ENCODE measurements at places on chromosomes 3 and 15. TPM values are rescaled to one million over a fixed set of nuclear protein-coding genes. Genes with fewer than 3 reads are reported as not detected.

DNA sequence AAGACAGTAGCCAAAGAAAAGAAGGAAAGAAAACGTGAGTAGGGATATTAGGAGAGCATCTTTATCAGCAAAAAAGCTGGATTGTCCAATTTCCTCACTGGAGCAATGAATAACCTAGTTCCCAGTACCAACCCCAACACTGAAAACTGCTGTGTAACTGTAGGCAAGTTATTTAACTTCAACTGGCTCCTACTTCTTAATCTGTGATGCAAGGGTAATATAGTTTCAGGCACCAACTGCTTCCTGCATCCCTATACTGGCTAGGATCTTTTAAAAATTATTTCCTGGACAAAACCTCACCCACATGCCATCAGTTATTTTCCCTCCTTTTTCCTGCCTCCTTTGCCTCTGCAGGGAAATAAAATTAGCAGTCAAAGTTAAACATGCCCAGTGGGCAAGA, 59.6 kb downstream of the ZBTB20 start:
- no peak for DNase-seq

DNA sequence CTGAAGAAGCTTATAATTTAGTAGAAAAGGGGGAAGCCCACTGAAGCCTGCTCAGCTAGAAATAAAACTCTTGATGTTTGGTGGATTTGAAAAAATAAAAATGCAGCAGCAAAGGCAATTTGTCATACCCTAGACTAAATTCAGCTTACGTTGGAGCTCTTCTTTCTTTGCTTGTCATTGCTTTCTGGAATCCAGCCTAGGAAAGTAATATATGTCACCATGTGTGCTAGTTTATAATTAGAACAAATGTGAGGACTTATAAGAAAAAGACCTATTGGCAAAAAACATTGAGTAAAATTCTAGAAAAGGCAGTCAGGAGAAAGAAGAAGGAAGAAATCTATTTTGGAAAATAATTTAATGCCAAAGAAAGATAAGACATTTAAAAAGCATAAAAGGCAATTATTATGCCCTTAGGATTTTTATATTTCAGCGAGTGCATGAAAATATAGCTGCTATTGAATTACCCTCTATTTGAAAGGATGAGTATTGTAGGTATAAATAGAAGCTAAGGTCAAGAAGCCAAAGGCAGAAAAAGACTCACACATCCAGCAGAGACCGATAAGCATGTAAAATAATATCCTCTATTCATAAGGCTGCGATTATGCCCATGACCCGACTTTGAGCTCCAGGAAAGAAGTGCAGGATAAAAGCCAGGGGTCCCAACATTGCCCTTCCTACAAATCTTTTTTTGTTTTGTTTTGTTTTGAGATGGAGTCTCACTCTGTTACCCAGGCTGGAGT, 10.6 kb upstream of the BTBD1 start:
- no peak for DNase-seq

DNA sequence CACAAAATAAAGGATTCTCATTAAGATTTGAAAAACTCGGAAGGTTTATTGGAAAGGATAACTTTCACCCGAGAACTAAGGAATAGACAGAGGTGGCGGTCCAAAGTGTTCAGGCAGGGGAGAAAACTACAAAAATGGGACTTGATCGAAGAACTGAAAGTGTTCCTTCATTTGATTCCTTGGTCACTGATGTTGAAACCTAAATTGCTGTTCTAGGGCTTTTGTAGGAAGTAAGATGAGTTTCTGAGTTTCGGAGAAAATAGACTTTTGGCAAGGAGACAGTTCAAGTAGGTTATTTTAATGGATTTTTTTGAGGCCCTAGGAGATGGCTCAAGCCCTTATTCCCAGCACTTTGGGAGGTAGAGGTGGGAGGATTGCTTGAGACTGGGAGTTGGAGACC, 1.4 kb downstream of the TRIP4 start:
- DNase-seq, result no peak

Gene TEX9
- total RNA-seq, result 2.4 TPM

Gene NANOGP8
- total RNA-seq, result not detected

DNA sequence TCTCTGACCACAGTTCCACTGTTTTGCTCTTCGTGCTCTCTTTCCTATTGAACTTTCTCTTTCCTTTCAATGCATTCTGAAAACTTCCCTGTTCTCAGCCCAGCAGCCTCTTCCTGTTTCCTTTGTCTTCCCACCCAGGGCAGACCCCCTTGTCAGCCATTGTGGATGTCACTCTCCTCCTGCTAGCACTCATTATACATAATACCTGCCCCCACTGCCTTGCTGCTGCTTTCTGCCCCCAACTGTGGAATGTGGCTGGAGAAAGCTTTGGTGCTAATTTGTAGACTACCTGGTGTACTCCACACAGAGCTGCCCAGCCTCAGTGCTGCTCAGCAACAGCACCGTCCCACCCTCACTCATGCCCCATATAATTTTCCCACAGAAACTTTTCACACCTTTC, 80.2 kb downstream of the CHCHD6 start:
- no peak for DNase-seq

Gene CTXN2
- total RNA-seq, result not detected

Gene PLA2G4D
- not detected for total RNA-seq

DNA sequence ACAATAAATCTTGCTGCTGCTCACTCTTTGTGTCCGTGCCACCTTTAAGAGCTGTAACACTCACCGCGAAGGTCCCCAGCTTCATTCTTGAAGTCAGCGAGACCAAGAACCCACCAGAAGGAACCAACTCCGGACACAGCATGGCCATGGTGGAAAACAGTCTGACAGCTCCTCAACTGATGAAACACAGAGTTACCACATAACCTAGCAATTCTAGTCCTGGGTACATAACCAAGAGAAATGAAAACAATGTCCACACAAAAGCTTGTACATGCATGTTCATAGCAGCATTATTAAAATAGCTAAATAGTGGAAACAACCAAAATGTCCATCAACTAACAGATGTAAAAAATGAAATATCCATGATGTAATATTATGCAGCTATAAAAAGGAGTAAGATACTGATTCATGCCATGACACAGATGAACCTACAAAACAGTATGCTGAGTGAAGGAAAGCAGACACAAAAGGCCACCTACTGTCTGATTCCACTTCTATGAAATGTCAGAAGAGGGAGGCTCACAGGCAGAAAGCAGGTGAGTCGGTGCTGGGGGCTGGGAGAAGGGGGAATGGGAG, 36.8 kb downstream of the VGLL4 start:
- no peak for DNase-seq

Gene ANKUB1
- not detected for total RNA-seq

DNA sequence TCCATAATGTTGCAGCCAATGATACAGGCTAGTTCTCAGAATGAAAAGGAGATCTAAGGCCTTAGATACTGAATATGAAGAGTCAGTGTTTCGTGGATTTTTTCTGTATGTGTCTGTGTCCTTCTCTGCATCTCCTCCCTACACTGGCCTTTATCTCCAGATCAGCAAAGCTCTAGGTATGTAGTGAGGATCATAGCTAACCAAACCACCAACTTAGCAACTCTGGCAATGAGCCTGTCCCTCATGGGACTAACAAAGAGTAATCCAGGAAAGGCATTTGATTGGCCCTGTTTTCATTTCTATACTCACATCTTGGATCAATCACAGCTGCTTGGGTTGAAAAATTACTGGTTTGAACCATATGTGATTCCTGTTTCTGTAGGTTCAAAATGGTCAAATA, 18.6 kb upstream of the CNTN3 start:
- DNase-seq, result no peak

- DNase-seq, result no peak
Measured at GRCh38 chr3:5349343-5349742, 161.8 kb downstream of the EDEM1 start.

Gene CHDH
- total RNA-seq, result 0.46 TPM

GRCh38 chr3:60017631-60018030, 967.8 kb upstream of the CFAP20DC start:
- DNase-seq, result no peak

GRCh38 chr3:72397586-72397985, 450.7 kb downstream of the SHQ1 start:
- no peak for DNase-seq

Gene TUSC7
- total RNA-seq, result not detected

Gene CADM2
- total RNA-seq, result 1.1 TPM

DNA sequence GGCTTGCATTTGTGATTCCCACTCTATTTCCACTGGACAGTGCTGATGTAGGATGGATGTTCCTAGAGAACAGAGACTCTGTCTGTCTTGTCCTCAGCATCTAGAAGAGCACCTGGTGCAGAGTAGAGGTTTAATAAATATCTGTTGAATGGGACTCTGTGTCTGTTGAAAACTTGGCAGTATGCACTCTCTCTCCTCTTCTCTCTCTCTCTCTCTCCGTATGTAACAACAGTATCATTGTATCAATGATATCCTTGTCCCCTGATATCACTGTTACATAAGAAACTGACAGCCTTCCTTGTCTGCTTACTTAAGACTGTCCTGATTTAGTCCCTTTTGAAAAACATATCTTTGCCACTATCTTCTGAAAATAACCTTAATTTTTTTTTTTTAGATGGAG, 24.3 kb upstream of the MGLL start:
- DNase-seq, result no peak

Gene HYKK
- total RNA-seq, result 3.6 TPM

GRCh38 chr15:73777741-73778140, 24.6 kb upstream of the INSYN1 start:
- DNase-seq, result no peak

Gene CCDC80
- total RNA-seq, result 1,574 TPM

Gene RBMS3
- total RNA-seq, result 82.6 TPM

- no peak for DNase-seq
Measured at GRCh38 chr3:49930922-49931321, 1.3 kb upstream of the MON1A start.

- DNase-seq, result no peak
Measured at GRCh38 chr3:72461787-72462186, 386.5 kb downstream of the SHQ1 start.

GRCh38 chr3:105174017-105174615, 192.6 kb upstream of the ALCAM start:
- DNase-seq, result no peak

DNA sequence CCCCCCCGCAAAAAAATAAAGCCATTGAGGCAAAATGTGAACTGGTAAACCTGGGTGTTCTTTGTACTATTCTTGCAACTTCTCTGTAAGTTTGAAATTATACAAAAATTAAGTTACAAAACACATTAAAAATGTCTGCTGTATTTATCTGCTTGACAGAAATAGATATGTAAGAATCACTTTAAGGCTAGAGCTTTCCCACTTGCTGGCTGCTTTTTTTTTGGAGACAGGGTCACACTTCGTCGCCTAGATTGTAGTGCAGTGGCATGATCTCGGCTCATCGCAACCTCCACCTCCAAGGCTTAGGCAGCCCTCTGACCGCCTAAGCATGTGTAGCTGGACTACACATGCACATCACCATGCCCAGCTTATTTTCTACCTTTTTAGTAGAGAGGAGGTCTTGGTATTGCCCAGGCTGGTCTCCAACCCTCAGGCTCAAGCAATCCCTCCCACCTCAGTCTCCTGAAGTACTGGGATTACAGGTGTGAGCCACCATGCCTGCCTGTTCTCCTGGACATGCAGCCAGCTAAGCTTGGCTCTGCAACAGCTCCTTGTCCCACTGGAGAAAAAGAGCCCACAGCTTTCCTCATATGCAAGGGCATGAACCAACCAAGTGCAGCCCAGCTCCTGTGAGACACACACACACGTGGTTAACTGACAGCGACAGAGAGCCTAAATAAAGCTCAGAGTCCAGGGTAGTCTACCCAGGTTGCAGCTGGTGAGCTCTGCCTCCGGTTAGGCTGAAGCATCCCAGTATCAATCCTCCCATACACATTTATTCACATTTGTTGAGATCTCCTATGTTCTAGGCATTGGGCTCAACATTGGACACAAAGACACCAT, 4.5 kb downstream of the RPS17 start:
- no peak for DNase-seq

Gene INSYN1
- total RNA-seq, result 23.0 TPM

- no peak for DNase-seq
Measured at GRCh38 chr15:49196856-49197255, 26.8 kb downstream of the GALK2 start.

GRCh38 chr15:66156310-66156975, 97.1 kb downstream of the MEGF11 start:
- no peak for DNase-seq

Gene EPHA6
- total RNA-seq, result 0.62 TPM

GRCh38 chr3:66738625-66739365, 238.0 kb upstream of the LRIG1 start:
- DNase-seq, result no peak

All from chondrocyte (in vitro differentiated cells).